ENCODE measurements at places on chromosomes 1 and 21.

DNA sequence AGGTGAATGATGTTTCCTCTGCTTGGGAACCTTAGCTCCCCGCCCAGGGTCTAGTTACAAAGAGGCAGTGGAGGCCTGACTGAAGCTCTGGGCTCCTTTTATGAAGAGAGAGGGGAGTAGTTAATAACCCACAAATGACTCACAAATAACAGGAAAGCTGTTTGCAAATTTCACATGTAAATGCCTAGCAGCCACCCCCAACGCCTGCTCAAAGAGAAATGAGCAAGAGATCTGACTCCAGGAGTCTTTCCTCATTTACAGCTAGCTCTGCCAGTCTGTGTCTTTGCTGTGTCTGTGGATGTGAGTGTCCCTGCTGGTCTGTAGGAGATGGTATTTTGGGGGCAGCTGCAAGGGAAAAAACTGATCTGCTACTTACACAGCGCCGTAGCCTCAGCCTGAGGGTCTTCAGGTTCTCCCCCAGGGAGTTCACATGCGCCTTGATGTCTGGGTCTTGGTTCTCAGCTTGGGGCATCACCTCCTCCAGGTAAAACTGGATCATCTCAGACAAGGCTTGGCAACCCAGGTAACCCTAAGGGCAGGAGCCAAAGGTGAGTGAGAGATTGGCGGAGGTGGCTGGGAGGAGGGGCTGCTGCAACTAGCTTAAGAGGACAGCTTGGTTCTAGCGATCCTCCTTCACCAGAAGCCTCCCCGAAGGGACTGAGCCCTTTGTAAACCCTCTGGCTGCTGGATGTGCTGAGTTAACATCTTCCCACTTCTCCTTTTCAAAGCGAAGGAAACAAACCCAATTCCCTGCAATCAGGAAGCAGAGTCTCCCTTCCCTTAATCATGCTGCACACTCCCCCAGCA, at the start of gene IL19:
IL19 (plus strand) TSS at position 243 of the 807 bp plus-strand sequence. CDS start 65,890 bp downstream, outside the sequence.
- DNase-seq = peak; percentile 41

DNA sequence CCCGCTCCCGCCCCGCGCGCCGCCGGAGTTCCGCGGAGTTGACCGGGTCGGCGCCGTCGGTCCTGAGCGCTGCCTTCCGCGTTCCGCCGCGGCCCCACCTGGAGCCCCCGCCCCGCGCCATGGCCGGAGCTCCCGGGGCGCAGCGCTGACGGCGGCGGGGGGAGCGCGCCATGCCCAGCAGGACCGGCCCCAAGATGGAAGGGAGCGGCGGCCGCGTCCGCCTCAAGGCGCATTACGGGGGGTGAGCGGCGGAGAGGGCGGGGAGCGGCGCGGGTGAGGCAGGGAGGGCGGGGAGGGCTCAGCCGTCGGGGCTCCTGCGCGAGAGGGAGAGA, 216 bp downstream of the PRKCZ start:
- DNase-seq = no peak

DNA sequence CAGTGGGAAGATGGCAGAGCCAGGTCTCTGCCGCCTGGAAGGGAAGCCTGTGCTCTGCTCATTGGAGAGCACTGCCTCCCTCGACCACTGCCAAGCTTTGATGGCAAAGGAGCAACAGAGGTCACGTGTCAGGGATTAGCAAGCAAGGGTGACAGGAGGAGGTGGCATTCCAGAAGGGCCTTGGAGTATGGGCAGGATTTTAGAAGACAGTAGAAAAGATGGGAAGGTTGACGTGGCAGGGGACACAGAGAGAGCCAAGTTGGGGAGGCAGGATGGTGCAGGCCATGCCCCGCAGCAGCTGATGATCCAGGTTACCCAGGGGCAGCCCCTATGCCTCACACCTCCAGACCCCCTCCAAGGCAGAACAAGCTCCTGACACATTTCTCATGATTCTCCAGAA, 21.9 kb upstream of the LBR start:
- DNase-seq = no peak

- DNase-seq = peak; percentile 7
Observed at GRCh38 chr1:111347026-111347425, 56.4 kb downstream of the CHIA start.

- no peak for DNase-seq
Observed at GRCh38 chr1:214546886-214547641, 4.3 kb downstream of the PTPN14 start.

GRCh38 chr1:188247255-188247654, 1418.5 kb downstream of the PLA2G4A start:
- no peak for DNase-seq

GRCh38 chr1:161799792-161800191, 33.7 kb downstream of the ATF6 start:
- DNase-seq = no peak

DNA sequence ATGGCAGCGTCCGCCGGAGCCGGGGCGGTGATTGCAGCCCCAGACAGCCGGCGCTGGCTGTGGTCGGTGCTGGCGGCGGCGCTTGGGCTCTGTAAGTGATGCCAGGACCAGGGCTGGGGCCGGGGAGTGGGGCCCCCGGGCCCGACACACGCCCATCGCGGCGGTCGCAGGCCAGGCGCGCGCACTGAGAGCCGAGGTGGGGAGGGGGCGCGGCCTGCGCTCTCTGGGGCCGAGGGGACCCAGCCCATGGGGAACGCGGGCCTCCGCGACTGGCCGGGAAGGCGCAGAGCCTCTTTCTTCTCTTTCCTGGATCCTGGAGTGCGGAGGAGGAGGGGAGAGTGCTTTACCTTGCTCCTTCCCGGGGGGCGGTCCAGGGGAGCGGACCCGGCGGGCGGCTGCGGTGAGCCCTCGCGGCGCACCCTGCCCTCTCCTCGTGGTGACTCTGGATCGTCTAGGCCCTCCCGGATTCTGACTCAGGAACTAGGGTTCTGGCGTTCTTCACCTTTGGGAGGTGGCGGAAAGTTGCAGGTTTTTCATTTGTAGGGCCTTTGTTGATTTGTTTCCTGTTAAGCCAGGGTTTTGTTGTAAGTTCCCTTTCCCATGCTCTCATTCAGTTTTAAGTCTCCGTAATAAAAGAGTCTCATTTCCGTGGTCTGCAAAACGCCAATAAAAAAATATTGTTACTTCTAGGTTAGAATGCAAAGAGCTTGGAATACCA, 529 bp downstream of the MPZL1 start:
- no peak for DNase-seq

GRCh38 chr1:15231714-15232201, 15.3 kb upstream of the FHAD1 start:
- no peak for DNase-seq

DNA sequence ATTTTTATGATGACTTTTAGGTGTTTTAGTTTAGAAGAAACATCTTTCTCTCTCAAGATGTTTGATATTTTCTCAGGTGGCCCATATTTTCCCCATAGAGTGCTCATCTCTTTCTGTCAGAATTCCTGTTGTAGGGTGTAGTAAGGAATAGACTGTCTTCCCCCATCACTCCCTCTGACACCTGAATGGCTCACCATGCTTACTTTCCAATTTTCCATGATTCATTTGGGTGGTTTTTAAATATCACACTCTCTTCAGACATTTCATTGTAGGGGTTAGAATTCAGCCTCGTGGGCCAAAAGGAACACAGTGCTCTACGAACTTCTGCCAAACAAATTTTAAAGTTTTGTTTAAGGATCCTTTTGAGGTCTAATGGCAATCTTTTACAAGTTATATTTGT, 24.0 kb downstream of the GIPC2 start:
- no peak for DNase-seq

DNA sequence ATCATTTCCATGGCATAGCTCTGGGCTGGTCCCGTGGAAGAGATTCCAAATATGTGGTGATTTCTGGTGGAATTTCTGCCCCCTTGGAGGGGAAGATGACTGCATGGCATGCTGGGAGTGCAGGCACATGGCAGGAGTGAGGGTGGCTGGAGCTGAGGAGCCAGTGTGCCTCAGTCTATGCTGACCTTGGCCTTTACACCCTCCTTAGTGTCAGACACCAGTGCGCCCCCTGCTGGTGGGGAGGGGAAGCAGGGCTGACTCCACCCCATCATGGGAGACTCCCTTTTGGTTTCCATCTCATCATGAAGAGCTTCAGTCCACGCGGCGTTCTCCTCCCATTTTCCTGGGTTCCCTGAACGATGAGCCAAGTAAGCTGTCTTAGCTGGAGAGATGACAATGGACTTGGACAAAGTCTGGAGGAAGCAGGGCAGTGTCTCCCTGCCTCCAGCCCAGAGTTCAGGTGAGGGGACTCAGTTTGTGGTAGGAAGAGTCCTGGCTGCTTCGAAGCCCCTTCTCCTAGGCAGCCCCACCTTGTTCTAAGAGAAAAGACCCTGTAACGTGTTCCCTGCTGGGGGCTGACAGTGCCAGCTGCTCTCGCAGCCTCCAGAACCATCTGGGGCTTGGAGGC, 10.3 kb downstream of the ALX3 start:
- no peak for DNase-seq

DNA sequence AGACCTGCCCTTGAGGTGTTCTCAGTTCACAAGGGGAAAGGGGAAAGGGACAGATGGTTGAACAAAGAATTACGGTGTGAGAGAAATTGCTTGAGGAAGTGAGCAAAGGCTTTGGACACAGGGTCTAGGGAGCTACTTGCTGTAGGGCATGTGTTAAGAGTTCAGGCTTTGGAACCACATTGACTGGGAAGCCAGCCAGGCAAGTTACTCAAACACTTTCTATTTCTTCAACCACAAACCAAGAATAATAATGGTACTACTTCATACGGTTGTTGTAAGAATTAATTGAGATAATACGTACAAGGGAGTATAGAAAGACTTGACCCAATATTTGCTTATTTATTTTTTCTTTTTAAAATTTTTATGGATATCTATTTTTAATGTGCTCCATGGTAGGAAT, 26.6 kb downstream of the AK4 start:
- DNase-seq = peak; percentile 51

- no peak for DNase-seq
Observed at GRCh38 chr1:221778535-221779142, 36.8 kb upstream of the DUSP10 start.

DNA sequence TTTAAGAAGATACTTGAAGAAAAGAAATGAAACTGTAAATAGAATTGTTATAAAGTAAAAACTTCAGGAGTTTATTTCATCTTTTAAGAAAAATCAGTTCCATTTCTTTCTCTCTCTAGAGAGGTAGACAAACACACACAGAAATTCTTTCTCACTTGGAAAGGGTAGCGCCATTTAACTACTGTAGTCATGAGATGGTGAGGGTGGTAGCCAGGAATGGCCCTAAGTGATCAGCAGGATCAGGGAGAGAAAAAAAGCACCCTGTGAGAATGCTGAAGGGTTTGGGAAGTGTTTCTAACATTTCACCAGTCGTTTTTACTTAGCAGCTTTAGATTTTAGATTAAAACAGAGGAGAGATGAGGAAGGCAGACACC, 205.7 kb upstream of the RUNX1 start:
- DNase-seq = no peak

DNA sequence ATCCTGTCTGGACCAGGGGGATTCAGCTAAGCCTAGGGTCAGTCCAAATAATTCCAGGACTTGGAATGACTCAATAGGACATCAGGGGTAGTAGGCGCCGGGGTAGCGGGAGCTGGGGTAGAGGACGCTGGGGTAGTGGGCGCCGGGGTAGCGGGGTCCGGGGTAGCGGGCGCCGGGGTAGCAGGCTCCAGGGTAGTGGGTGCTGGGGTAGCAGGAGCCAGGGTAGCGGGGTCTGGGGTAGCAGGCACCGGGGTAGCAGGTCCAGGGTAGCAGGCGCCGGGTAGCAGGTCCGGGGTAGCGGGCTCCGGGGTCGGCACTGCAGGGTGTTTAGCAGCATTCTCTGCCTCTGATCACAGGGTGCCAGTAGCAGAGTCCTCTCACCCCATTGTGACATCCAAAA, 248.9 kb downstream of the KCNJ6 start:
- DNase-seq = no peak

- DNase-seq = no peak
Observed at GRCh38 chr1:244447024-244447423, 4.7 kb downstream of the ADSS2 start.

- DNase-seq = no peak
Observed at GRCh38 chr1:30146448-30146847, 576.9 kb downstream of the MATN1 start.

- DNase-seq = no peak
Observed at GRCh38 chr1:169731446-169731845, 2.4 kb downstream of the SELE start.

DNA sequence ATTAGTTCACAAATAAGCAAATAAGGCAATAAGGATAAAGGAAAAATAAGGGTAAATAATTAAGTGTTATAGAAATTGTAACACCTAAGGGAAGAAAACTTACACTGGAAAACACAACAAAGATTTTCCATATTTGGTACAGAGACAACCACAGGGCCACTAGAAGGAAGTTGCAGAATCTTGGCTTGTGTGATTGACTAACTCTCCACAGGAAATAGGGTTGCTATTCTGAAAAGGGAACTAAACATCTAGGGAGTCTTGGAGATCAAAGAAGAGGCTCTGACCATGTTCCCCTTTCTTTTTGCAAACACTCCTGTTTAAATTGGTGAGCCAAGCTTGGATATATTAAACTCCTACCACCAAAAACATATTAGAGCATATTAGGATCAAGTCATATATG, 59.1 kb downstream of the APCS start:
- peak; percentile 58 for DNase-seq

DNA sequence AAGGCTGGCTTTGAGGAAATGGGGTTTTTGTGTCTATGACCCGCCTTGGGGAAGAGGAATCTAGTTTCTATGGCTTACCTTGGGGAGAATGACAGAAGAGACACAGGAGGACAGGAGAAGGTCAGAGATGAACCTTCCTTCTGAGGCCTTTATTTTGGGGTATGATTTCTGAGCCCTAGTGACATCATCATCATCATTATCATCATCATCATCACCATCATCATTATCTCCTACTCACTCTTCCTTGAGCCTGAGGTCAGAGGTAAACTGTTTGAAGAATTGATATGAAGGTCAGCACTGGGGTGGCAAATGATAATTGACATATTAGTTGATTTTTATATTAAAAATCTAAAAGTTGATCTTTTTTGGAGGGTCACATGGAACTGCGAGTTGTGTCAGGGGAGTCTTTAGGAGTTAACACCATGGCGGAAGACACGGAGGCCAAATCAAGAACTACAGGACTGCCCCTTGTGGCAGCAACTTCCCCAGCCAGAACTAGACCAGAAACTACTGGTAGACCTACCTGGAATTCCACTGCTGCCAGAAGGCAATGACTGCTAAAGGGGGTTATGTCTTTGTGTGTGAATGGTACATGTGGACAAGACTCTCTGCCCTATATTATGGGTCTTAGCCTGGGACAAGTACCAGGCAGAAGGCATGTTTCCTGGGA, 49.8 kb upstream of the WLS start:
- no peak for DNase-seq

- peak; percentile 54 for DNase-seq
Observed at GRCh38 chr1:86774305-86775295, 70.2 kb downstream of the SH3GLB1 start.

- no peak for DNase-seq
Observed at GRCh38 chr1:200379940-200380588, 29.8 kb downstream of the ZNF281 start.

Measured in globus pallidus (tissue), 1 donor.